ENCODE measurements at places on chromosomes 5 and 9.

DNA sequence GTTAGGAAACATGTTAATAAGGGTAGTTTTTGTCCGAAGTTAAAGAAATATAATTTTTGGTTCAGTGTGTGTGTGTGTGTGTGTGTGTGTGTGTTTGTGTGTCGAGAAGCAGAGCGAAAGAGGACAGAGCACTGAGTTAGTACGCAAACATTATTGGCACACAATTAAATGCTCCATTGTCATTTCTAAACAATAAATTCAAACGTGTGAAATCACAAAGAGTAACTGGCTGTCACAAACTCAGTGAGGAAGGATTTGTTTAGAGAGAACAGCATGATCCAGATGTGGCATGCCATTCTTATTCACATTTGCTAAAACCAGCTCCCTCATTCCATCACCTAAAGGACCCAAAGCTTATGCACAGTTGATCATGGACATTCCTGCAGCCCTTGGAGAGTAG lies 970.8 kb downstream of the DTWD2 start:
- DNase-seq, result no peak

- DNase-seq, result peak; percentile 39
These were observed 14.8 kb upstream of the COL5A1 start for GRCh38 chr9:134626571-134627416.

DNA sequence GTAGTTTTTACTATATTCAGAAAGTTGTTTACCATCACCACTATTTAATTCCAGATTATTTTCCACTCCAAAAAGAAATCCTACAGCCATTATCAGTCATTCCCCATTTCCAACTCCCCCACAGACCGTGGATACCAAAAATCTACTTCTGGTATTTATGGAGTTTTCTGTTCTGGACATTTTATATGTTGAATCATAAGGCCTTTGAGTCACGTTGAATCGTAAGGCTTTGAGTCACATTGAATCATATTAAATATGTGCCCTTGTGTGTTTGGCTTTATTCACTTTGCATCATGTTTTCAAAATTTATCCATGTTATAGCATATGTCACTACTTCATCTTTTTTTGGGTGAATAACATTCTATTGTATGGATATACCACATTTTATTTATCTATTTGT lies 454.1 kb upstream of the NUDT12 start:
- DNase-seq, result no peak

- DNase-seq, result no peak
These were observed 392.9 kb upstream of the WWC1 start for GRCh38 chr5:167898361-167899042.

- DNase-seq, result no peak
These were observed 193.9 kb downstream of the ICE1 start for GRCh38 chr5:5616247-5616895.

- DNase-seq, result peak; percentile 54
These were observed 2.8 kb upstream of the WWC1 start for GRCh38 chr5:168288349-168289245.

DNA sequence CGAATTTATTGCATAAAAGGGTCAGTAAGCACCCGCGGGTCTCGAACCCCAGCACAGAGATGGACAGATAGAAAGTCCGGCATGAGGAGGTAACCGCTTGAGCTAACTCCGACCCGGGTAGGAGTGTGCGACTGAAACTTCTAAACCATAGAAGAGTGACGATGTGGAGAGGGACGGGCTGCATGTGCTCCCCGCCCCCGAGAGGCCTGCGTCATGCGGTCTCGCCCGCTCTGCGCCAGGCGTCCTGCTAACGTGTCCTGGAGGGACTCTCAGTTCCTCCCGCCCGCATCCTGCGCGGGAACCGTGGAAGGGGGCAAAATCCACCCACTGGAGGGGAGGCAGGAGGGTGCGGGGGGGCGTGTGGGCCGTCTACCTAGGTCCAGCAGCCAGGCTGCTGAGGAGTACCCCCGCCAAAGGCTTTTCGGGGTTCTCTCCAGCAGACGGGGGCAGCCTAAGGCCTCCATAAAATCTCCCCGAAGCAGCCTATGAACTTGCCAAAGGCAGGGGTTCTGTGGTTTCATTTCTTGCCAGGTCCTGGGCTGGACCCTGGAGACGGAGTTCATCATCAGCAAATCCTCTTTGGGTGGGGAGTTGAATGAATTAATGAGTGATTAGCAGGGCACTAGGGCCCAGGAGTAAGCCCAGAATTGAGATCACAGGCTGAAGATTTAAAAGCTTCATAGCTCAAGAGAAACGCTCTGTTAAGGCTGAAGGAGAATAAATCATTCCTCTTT lies 51.9 kb downstream of the TGFBI start:
- DNase-seq, result peak; percentile 93

DNA sequence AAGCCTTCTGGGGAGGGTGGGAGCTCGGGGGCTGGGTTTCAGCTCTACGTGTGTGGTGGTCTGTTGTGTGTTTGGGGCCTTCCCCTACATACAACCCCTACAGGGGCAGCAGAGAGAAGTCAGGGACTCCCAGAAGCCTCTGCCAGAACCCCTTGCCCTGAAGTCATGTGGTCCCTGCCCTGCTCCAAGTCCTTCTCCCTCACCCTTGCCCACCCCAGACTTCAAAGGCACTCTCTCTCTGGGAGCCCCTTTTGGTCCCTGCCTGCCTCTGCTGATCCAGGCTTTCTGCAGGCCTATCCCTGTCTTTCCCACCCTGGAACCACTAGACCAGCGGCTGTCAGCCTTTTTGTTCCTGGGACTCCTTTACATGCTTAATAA lies 61.1 kb upstream of the PSD2 start:
- no peak for DNase-seq

DNA sequence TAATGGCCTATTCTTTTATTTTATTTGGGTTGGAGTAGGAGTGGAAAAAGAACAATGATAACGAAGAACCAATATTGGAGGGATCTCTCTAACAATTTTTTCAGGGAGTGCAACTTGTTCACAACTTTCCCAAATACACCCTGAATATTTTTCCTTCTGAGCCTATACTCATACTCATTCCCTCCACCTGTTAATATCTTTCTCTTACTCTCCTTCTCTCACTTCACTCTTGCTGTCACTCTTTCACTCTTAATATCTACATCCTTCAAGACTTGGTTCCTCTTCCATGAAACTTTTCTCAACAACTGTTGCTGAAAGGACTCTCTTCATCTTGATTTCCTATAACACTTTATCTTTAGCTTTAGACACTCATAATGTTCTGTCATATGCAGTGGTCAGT lies 39.0 kb upstream of the MYOT start:
- no peak for DNase-seq

GRCh38 chr9:134291452-134291881 lies 34.8 kb upstream of the RXRA start:
- no peak for DNase-seq

DNA sequence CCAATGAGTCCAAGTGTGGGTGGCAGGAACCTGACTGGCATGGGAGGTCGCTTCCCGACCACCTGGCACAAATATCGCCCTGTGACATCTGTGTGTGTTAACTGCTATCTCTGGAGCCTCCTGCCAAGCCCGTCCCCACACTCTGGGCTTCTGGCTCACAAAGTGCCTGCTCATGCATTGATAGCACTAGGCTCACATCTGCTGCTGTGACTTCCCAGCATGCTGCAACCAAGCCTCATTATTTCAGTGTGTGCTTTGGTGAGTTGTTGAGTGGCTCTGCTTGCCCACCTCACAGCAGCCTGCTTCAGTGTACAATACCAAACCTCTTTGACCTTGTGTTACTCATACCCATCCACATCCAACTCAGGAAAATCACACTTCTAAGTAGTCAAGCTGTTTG lies 139.8 kb downstream of the APBA1 start:
- DNase-seq, result no peak

DNA sequence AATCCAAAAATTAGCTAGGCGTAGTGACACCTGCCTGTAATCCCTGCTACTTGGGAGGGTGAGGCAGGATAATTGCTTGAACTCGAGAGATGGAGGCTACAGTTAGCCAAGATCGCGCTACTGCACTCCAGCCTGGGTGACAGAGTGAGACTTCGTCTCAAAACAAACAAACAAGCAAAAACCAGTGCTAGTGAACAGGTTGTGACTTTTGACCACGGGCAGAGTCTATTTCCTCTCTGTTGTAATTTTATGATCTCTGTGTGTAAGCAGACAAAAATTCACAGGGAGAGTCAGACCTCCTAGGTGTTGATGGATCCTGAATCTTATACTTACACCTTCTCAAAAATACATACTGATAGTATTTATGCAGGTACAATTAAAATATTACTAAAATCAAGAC lies 65.8 kb downstream of the SPEF2 start:
- DNase-seq, result no peak

DNA sequence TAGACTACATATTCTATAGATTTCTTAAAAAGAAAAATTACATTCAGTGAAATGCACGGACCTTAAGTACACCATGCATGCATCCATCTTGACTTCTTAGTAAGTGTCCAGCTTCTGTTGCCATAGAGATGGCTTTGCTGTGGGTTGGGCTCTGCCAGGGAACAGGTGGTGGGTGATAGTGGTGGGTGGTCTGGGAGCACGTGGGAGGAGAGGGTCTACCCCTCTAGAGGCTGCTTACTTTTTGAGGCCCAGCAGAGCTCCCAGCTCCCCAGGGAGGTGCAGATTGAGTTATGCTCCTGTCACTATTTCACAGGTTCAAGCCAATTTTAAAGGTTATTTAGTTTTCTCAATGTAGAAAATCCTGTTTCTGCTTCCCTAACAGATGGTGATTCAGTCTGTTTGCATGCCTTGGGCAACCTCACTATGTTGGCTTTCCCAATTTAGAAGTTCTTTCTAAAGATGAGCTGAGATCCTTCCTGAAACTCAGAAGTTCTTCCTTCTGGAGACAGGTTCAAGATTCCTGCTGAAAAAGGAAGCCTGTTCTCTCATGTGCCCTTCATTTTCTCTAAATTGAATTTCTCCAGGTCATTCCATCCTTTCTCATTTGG lies 107.4 kb upstream of the LHFPL2 start:
- peak; percentile 26 for DNase-seq

- DNase-seq, result peak; percentile 27
These were observed 212.0 kb downstream of the BRINP1 start for GRCh38 chr9:119157196-119157595.

GRCh38 chr5:158414780-158415179 lies 555.8 kb upstream of the CLINT1 start:
- peak; percentile 76 for DNase-seq

DNA sequence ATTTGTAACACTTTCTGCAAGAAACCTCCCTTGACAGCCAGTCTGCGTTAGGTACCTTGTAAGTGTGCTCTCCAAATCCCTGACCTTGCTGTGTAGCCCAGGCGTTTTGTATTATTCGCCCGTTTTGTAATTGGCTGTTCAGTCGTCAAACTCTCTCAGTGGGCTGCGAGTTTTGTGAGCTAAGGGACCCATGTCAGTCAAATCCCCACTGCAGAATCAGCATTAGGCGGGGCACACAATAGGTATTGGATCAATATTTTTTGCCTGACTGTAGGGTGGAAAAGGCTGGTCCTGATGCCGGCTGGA lies 665 bp downstream of the DNAJC18 start:
- DNase-seq, result no peak

GRCh38 chr9:101711330-101711941 lies 27.0 kb downstream of the GRIN3A start:
- DNase-seq, result peak; percentile 3

- peak; percentile 14 for DNase-seq
These were observed 137.1 kb upstream of the TMEM161B start for GRCh38 chr5:88405783-88406182.

- DNase-seq, result no peak
These were observed 138.0 kb downstream of the DCP2 start for GRCh38 chr5:113114559-113114958.

- peak; percentile 75 for DNase-seq
These were observed 71.5 kb downstream of the TRIM36 start for GRCh38 chr5:115098041-115098702.

Measured in astrocyte of the hippocampus (primary cell).